IPS DF 6.9 (cell line): ENCODE measurements at places on chromosomes 3 and 15.
A peak's percentile ranks its signal among the peaks of the same experiment; 100 is the strongest.

GRCh38 chr3:196047391-196048030 is 34.4 kb downstream of the TFRC start:
- DNase-seq = no peak

- DNase-seq = no peak
Measured at GRCh38 chr3:24492971-24493551, 1.6 kb downstream of the THRB start.

GRCh38 chr3:134693804-134694203 is 43.0 kb upstream of the KY start:
- no peak for DNase-seq

DNA sequence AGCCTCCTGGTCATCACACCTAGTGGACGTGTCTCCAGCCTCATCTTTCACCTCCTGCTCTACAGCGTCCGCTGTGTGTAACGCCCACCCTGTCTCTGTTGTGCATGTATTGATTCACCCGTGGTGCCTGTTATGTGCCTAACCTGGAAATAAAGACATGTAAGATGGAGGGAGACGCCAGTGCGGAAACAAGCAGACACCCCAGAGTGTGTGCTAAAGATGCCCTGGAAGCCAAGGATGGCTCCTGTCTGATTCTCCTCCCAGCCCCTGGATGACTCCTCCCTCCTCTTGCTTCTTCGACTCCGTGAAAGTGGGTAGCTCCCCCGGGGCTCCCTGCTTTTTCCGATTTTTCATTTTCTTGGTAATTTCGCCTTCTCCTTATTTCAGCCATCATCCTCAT is 241.8 kb downstream of the ADAMTS17 start:
- no peak for DNase-seq

- DNase-seq = peak; percentile 75
Measured at GRCh38 chr15:65077981-65078352, 1.4 kb downstream of the KBTBD13 start.

GRCh38 chr3:149114458-149114857 is 15.0 kb upstream of the HPS3 start:
- DNase-seq = no peak

DNA sequence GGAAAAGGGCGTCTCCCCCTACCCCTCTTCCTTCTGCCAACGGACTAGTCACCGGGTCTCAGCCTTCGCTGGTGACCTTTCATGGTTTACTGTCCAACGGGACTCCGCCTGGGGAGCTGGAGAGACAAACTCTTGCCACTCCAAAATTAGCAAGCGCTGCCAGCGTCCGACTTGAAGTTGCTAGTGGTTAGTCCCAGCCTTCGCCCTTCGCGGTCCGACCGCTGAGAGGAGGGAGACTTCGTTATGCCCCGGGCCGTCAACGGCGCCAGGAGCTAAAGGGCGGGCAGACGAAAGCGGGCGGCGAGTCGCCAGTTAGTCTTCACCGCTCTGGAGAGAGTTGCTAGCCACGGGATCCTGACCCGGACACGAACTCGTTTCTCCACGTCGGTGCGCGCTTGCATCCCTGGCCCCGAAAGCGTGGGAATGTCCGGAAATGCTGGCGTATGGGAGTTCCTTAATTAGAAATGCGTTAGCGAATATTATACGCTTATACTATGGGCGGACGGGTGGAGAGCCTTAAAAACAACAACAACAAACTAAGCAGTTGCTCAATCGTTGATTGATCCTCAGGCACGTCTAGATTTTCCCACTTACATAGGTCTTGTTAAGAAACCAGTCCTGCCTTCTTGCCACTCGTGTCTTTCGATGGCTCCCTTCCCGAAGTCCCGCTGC is 716 bp downstream of the SMC4 start:
- no peak for DNase-seq

- DNase-seq = no peak
Measured at GRCh38 chr3:16607718-16608117, 2.5 kb upstream of the DAZL start.

- no peak for DNase-seq
Measured at GRCh38 chr15:46344115-46344724, 709.4 kb downstream of the SQOR start.

DNA sequence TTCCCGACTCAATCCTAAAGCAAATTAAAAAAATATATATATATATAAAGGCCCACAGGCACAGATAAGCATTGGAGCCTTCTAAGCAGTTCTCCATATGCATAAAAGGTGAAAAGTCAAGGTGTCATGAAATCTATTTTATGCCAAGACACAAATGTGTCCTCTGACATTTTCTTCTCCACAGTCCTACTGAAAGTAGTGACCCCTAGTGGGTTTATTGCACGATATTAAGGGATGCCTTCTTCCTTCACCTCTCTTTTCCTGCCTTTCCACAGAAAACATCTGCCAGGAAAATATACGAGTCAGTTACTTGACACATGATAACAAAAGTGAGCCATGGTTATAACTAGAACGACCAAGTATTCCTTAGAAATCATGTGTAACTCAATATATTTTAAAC is 303.2 kb downstream of the TIGIT start:
- no peak for DNase-seq

DNA sequence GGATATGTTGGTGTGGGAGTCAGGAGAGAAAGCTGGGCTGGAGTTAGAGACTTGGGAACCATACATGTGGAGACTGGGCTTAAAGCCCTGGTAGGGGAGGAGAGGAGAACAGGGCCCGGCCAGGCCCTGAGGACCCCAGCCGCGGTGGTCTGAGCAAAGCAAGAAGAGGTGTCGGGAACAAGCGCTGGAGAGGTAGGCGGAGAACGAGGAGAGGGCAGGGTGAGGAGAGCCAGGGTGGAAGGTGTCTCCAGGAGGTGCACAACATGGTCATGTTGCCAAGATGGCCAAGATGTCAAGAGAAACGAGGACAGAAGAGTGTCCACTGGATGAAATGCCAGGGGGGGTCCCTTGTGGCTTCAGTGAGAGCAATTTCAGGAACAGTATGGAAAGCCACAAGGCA is 5.5 kb downstream of the CHAC1 start:
- no peak for DNase-seq

GRCh38 chr15:45469441-45469840 is 53.1 kb downstream of the SLC30A4 start:
- DNase-seq = no peak

DNA sequence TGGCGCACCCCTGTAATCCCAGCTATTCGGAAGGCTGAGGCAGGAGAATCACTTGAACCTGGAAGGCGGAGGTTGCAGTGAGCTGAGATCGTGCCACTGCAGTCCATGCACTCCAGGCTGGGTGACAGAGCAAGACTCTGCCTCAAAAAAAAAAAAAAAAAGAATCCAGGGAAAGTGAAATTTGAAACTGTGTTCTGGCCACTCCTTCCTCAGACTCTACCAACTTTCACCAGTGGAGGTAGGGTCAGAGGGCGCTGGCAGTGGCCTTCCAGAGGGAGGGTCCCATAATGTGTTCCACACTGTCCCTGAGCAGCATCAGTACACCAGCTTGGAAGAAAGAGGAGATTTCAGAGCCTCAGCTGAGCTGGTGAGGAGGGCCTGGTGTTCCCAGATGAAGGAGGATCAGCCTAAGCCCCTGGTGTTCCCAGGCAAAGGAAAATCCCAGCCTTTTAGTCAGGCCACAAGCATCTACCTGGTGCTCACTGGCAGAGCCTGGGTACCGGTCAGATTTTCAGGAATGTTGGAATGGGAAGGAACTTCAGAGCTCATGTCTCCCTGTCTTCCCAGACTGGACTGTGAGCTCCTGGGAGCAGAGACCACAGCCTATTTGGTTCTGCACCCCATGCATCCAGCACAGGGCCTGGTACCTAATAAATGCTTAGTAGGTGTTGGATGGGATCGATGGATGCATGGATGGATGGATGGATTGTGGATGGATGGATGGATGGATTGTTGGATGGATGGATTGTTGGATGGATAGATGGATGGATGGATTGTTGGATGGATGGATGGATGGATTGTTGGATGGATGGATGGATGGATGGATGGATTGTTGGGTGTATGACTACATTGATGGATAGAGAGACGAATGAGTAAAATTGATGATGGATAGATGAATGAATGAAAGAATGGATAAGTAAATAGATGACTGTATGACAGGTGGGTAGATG is 117.9 kb downstream of the CORO2B start:
- DNase-seq = no peak

DNA sequence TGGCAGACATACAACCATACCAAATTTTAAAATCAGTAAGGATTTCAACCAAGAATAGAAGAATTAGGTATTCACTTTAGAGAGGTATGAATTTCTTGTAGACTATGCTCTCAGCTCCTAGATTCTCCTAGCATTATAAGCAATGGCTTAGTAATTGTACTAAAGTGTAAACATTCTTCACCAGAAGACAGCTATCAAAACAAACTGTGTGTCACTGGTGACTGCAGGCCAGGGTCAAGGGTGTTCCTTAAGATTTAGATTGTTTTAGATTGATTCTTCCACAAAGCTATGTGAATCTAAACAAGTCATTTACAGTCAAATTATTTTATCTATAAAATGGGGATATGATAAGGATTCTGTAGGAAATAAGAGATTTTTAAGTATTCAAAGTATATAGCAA is 23.1 kb upstream of the GP5 start:
- DNase-seq = no peak

GRCh38 chr15:42359985-42360384 is 684 bp downstream of the CAPN3 start:
- DNase-seq = no peak

DNA sequence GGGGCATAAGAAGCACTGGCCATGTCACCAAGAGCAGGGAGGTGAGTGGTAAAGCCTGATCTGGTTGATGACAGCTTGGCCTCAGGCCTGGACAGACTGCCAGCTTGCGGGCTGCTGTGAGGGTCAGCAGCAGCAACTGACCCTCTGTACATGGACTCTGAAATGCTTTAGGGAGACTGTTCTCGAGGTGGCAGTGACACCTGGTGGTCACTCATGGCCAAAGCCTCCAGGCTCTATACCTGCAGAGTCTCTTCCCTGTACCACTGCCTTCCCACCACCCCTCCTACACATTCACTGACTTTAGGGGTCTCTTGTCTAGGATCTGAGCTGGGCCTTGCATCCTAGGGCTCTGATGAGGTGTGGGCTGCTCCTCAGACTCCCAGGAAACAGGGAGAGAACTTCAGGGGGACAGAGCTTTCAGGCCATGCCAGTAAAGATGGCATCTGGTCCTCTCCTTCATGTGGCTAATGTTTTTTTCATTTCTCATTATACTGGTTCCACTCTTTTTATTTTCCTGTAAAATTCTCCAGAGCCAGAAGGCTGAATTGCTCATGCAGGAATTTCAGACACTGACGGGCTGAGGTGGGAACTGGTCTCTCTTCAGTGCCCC is 17.2 kb upstream of the TIMP4 start:
- peak; percentile 55 for DNase-seq

DNA sequence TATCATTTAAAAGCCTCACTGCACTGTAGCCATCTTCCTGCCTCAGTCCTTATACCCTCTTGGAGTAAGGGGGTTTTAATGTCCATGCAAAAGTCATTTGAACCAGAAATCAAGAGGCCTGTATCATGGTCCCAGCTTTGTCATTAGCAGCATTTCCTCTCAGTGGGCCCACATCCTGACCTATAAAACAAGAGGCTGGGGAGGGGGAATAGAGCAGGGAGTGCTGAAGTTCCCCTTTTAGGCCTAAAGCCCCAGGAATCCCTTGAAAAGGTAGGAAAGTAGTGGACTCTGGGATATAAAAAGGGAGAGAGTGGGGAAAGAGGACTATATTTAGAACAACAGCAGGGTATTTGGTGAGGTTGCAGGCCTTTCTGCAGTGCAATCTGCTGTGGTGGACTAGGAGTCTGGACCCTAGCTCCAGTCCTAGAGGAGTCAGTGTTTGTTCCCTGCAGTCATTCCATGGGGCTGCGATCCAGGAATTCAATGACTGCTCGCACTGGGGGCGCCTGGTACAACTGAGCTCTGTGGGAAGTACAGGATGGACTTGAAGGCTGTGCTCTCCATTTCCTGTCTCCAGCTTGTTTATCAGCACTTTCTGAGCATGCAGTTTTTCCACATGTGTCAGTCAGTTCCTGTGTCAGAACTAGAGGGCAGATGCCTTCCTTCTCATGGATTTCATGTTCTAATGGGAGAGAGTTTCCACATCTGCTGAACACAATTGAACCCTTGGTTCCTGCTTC is 46.8 kb downstream of the PDHB start:
- DNase-seq = no peak
